ENCODE measurements at places on chromosomes 2 and 18.

GRCh38 chr2:239226677-239227581 is 173.9 kb downstream of the HDAC4 start:
- DNase-seq: no peak

- DNase-seq: no peak
Observed at GRCh38 chr2:55114597-55114996, 64.3 kb upstream of the RTN4 start.

DNA sequence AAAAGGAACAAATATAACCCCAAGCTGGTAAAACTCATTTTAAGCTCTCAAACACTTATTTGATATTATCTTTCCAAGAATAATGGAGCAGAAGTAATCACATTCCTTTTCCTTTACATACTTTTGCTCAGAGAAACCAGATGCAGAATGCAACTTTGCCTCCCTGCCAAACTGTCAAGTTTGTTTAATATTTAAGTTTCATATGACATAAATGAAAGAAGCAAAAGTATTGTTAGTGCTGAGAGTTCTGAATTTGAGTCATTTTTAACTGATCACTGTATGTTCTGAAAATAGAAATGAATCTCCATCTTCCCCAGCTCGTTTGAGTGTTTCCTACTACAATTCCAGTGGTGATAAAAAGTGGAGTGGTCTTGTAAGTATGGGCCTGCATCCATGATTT is 423.4 kb downstream of the PID1 start:
- no peak for DNase-seq

DNA sequence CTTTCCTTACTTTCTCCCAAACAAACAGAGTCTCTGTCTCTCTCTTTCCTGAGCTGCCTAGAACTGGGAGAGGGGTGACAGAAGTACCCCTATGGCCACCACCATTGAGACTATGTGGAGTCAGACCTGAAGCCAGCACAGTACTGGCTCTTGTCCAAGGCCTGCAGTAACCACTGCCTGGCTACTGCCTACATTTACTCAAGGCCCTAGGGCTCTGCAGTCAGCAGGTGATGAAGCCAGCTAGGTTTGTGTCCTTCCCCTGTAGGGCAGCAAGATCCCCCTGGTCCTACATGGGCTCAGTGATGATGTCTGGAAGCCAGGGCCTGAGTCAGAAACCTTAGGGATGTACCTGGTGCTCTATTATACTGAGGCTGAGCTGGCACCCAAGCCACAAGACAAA is 12.2 kb downstream of the MYO3B start:
- DNase-seq: no peak

- DNase-seq: no peak
Observed at GRCh38 chr2:201969241-201969937, 64.3 kb upstream of the FZD7 start.

DNA sequence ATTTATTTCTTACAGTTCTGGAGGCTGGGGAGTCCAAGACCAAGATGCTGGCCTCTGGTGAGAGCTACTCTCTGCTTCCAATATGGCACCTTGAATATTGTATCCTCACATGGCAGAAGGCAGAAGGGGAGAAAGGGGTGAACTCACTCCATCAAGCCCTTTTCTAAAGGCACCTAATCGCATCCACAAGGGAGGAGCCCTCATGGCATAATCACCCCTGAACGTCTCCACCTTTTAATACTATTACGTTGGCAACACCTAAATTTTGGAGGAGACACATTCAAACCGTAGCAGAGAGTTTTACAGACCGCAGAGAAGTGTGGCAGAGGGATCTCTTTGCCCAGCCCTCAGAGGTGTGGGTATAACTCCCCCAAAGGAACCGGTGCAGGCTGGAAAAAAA is 142.6 kb upstream of the BCL2L11 start:
- DNase-seq: no peak

DNA sequence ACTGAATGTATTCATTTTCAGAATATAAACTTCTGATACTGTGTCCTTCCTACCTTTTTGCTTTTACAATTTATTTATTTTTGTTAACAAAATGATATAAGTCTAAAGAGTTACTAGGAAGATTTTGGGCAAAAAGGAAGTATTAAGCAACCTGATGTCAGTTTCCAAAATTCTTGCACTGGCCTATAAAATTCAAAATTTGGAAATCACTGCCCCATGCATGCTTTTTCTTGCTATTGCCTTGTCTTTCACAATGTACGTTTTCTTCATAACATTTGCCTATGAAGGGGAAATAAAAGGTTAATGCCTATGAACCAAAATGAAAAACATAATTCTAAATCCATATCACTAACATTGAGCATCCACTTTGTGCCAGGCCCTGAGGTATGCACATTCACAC is 40.1 kb upstream of the EHBP1 start:
- DNase-seq: no peak

DNA sequence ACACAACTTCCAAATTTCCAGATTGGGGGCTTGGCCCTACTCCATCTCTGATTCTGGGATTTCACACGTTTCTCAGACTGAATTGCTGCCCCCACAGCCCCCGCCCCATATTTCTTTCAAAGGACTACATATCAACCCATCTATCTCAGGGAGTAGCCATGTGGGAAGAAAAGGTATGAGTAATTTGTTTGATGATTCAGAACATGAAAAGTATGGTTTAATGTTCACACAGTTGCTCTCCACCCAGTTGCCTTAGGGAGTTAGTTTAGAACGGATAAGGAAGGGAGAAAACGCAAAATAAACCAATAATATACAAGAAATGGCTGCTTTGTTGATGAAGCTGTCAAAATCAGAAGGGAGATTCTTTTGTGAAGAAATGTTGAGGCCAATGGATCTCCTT is 145.1 kb downstream of the PIEZO2 start:
- no peak for DNase-seq

- no peak for DNase-seq
Observed at GRCh38 chr2:185187421-185187820, 551.2 kb upstream of the FSIP2 start.

DNA sequence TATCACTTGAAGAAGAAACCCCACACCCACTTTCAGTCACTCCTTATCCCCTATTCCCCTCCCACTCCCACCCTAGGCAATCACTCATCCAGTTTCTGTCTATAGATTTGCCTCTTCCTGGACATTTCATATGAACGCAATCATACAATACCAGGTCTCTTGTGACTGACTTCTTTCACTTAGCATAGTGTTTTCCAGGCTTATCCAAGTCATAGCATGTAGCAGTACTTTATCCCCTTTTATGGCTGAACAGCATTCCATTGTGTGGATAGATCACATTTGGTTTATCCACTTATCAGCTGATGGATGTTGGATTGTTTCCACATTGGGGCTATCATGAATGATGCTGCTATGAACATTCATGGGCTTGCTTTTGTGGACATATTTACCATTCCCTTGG is 6.6 kb downstream of the CFAP221 start:
- DNase-seq: no peak

DNA sequence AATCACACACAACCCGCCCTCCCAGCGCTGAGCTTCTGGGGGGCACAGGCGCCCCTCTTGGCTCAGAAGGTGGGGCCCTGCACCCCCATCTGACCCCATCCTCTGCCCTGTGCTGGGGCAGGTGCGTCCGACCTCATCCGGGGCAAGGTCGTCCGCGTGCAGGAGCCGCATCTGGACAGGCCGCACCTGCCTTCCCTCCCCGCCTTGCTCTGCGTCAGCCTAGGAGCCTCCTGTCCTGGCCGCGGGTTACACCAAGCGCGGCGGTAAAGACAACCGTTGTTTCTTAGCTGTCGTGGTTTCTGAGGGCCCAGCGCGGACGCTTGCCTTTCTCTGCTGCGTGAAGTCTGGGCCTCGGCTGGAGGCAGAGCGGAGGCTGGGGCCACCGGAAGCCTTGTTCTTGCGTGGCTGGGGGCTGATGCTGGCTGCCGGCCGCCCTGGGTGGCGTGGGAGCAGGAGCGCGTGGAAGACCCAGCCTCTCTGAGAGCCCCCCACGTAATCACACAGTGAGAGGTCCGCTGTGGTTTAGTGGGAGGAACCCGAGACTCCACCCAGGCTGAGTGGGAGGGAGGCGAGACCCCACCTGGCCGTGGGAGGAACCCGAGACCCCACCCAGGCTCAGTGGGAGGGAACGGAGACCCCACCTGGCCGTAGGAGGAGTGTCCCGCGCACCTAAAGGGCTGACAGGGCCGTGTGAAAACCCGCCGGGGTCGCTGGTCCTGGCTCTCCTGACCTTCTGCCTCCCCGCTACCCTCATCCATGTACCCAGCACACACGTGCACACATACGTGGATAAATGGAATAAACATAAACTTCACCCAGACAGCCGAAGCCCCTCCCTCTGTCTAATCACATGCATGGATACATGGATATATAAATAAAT is 51.8 kb downstream of the KCNG2 start:
- DNase-seq: no peak

- no peak for DNase-seq
Observed at GRCh38 chr2:32663864-32664263, 36.0 kb downstream of the TTC27 start.

GRCh38 chr2:108385411-108386071 is 7.8 kb downstream of the SULT1C4 start:
- DNase-seq: no peak

- no peak for DNase-seq
Observed at GRCh38 chr18:52152036-52152435, 188.0 kb upstream of the DCC start.

- no peak for DNase-seq
Observed at GRCh38 chr2:88114889-88115288, 13.0 kb downstream of the FABP1 start.

DNA sequence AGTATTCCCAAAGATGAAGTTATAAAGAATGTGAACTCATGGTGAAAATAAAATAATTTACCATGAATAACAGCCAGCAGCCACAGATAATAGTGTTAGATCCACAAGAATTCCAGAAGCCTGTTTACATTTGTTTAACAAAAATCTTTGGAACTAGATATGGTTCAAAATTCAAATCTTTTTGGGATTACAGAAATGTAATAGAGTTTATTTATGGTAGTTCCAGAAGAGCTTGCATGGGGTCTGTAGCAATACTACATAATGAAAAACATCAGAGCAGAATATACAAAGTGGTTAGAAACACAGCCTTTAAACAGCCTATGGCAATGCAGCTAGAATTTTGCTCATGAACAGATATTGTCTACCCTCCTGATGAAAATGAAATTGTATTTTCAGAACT is 179.1 kb downstream of the RDH14 start:
- no peak for DNase-seq

DNA sequence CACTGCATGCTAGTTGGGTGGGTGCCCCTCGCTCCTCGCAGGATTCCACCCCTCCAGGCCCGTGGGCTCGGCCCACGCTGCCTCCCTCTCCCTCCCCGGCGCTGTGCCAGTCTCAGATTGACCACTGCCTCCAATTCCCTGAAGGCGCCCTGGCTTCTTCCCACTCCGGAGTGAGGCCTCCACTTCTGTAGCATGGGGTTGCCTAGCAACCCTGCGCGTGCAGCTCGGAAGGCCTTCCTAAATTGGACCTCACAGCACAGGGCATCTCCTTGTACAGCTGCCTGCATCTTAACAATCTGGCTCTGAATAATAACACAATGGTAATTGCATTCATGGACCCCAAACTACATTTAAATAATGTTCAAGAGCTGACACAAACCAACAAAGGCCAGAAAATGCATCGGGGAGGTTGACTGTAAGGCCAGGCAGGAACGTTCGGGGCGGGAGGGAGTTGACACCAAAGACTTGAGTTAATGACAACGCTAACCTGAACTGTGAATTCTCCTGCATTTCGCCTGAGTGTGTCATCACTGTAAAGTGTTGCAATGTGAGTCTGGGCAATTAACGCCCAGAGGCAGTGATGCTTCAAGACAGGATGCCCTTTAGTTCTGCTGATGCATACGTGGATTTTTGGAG is 222.9 kb downstream of the ZBTB7C start:
- DNase-seq: no peak

DNA sequence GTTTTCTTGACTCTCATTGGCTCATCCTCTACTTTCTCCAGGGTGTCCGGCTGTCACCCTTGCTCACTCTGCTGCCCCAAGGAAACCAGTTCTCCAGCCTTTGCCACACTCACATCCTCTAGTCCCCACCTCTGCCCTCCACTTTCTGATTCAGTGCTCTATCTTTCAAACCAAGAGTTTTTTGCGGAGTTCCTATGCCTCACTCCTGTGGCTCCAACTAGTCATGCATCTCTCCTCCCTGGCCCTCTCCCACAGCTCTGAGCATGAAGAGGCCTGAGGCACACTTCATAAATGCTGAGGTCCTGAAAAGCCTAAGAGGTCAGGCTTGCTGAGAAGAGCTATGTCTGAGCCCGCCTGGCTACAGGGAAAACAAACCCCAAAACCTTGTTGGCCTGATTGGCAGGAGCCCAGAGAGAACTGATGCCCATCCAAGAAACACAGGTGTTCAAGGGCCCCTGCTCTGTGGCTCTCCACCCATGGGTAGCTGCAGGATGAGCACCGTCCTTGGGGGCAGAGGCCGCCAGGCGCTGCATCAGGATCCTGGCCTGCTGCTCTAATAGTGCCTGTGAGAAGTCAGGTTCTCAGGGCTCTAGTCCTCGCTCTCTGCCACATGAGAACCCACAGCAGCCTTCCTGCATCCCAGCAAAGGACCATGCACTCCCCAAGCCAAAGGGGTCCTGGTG is 42.1 kb downstream of the HS1BP3 start:
- DNase-seq: no peak

- peak; percentile 45 for DNase-seq
Observed at GRCh38 chr18:11849841-11850634, 1.2 kb upstream of the CHMP1B start.

GRCh38 chr2:19847486-19847885 is 54.3 kb downstream of the TTC32 start:
- DNase-seq: no peak

DNA sequence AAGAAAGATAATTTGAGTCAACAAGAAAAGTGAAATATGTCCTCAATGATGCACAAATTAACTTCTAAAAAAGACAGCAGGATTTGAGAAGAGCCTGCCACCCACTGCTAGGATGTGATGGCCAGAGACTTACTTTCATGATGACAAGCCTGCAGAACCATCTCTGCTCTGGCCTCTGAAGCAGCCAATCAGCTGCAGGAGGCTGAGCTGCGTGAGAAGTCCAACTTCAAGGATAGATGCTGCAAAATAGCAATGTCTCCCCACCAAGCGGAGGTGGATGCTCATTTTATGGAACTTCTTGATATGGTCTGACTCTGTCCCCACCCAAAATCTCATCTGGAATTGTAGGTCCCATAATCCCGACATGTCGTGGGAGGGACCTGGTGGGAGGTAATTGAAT is 53.1 kb downstream of the CYRIA start:
- DNase-seq: no peak

GRCh38 chr2:65957454-65957853 is 477.5 kb upstream of the MEIS1 start:
- DNase-seq: no peak

DNA sequence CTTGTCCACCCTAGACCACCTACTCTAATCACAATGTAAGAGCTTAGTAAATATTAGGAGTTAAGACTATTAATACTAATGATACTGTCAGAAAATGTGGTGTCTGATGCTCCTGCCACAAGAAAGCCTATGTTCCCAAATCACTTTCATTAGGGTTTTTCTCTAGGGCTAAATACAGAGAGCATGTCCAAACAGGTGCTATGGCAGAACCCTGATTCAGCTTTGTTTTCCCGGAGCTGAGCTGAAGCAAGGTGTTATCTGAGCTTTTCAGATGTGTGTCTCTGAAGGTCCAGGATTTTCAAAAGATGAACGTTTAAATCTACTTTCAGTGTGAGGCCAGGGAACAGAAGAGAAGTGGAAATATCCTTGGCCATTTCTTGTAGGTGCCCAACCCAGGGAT is 40.6 kb downstream of the CPO start:
- DNase-seq: no peak

- DNase-seq: no peak
Observed at GRCh38 chr2:37593694-37594093, 77.7 kb downstream of the CDC42EP3 start.

- no peak for DNase-seq
Observed at GRCh38 chr2:205680903-205681302, 1.4 kb upstream of the NRP2 start.
